Dorsolateral prefrontal cortex (tissue), 122 donors: ENCODE measurements at places on chromosomes 5 and 9.

DNA sequence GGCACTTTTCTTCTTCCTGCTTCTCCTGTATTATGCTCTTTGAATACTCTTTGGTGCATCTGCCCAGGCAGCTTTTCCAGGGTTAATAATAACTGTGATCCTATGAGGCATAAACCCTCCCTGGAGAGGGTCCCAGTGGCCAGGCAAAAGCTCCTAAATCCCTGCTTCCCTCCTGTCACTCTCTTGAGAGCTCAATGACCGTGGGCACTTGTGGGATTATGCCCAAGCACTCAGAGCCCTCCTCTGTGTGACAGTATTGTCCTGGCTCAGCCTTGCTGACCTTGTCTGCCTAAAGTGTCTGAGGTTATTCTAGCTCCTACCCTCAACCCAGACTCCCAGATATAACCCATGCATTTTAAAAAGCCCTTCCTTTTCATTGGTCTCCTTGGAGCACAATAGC is 51.9 kb downstream of the GALNT10 start:
- no peak for DNase-seq

DNA sequence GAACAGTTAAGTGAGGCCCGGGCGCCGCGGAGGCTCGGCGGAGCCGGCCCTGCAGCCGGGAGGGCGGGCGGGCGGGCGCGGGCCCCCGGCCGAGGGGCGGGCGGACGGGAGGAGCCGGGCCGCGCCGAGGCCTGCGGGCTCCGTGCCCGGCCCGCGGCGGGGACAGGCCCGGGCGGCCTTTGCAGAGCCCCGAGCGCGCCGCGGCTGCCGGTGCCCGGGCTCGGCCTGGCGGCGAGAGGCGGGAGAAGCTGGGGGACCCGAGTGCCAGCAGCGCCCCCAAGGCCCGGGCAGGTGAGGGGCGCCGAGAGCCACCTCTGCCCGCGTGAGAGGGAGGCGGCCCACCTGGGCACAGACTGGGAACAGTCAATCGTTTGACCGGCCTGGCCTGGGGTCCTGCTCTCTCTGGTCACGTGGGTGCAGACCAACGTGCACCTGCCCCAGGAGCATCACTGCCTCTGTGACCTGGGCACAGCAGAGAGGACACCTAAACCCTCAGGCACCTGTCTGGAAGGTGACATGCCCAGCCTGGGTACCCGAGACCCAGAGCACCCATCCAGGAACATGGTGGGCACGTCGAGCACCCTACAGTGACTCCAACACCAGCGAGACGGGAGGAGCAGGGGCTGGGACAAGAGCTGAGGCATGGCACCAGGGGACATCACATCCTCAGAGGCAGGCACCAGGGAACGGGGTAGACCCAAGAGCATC is 531 bp downstream of the MVB12B start:
- no peak for DNase-seq

- peak; percentile 72 for DNase-seq
These were observed 34.4 kb downstream of the INSYN2B start for GRCh38 chr5:169945831-169946261.

GRCh38 chr5:36111238-36111637 is 40.4 kb downstream of the LMBRD2 start:
- DNase-seq, result no peak

DNA sequence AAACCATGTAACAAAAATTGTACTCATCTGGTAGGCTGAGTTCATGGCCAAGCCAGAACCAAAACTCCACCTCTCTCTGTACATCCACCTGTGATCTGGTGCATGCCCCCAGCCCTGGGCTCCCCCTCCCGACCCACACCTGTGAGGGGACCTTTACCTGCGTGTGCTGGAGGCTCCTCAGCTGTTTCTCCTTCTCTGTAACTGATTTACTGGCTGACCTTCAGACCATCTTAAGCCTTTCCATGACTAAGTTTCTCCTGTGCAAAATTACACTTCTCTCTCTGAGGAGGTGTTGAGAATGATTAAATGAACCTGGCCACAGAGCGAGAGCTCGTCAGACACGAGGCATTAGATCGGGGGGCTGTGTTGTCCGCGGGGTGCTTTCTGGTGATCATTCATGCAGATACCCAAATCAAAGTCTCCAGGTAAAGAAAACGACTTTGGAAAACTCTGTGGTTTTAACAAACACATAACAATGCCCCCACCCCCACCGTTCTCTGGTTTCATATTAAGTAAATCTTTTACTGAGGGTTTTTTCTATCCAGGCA is 136.4 kb downstream of the SEMA5A start:
- DNase-seq, result no peak
